ENCODE measurements at places on chromosomes 6 and 20. TPM values are rescaled to one million over a fixed set of nuclear protein-coding genes. Genes with fewer than 3 reads are reported as not detected.
A peak's percentile ranks its signal among the peaks of the same experiment; 100 is the strongest.

VSX1 gene
- 0.48 TPM for total RNA-seq

GRCh38 chr6:137136065-137136464, 37.4 kb downstream of the IL22RA2 start:
- DNase-seq, result no peak

GRCh38 chr20:51498765-51499540, 43.6 kb downstream of the NFATC2 start:
- no peak for DNase-seq

PPP1R16B gene
- total RNA-seq, result 3.4 TPM

DNA sequence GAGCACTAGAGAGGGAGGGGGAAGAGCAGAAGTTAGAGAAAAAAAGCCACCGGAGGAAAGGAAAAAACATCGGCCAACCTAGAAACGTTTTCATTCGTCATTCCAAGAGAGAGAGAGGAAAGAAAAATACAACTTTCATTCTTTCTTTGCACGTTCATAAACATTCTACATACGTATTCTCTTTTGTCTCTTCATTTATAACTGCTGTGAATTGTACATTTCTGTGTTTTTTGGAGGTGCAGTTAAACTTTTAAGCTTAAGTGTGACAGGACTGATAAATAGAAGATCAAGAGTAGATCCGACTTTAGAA, 2.0 kb downstream of the ID4 start:
- no peak for DNase-seq

GRCh38 chr6:37433657-37434271, 743 bp downstream of the CMTR1 start:
- DNase-seq, result peak; percentile 29

- DNase-seq, result peak; percentile 48
Observed at GRCh38 chr6:147651249-147652063, 143.0 kb downstream of the SAMD5 start.

GRCh38 chr20:12827816-12828385, 180.9 kb upstream of the SPTLC3 start:
- no peak for DNase-seq

- DNase-seq, result no peak
Observed at GRCh38 chr6:51913265-51913664, 174.1 kb downstream of the PKHD1 start.

PAX1 gene
- not detected for total RNA-seq

DNA sequence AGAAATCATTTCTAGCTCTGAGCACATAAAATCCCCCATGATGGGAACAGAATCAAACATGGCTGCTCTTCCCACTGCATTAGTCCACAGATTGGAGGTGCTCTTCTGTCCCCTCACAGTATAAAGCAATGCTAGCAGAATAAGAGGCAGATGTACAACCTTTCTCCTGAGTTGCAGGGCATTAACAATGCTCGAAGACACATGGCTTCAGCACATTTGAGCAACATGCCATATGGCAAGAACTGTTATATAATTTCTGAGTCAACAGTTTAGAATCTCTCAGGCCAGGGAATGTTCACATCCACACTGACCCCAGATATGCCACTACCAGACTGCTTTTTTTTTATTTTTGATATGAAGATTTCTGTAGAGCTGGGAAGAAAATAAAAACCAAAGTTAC, 119.6 kb downstream of the KIF13A start:
- DNase-seq, result no peak

TREM2 gene
- total RNA-seq, result not detected

C20orf202 gene
- total RNA-seq, result 0.25 TPM

DNA sequence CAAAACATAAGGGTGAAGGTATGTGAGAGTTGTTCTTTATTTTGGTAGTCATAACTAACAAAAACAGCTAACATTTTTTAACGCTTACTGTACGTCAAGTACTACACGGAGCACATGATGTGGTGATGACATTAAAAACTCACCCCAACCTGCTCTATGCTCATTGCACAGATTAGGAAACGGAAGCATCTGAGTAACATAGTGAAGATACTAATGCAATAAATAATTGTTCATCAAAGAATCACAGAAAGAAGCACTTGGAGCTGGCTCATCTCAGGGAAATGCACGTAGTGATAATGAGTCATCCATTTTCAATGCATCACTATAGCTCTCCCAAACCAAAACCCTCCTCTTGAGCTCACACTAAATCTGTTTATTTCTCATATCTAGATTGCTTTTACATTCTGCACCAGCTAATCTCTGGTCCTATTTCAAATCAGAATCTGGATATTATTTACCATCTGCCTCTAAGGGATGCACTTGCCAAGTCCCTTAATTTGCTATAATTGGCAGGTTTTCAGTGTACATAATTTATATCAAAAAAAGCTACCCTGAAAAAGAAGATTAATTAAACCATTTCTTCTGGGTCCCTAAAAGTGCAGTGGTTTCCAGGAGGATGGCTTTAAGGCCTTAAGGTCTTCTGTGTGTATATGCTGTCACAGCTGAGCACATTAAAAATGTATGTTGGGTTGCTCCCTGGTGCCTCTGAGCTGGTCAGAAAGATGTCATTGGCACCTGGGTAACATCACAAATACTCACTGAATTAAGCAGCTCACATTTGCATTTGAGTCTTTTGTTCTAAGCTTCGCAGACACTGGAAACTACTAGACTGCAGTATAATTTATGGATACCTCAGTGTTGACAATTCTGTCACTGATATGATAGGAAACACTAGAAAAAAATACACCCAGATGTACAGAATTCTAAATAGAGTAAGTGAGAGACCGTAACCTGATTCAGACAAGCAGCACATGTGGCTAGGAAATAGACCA, 677.4 kb upstream of the CITED2 start:
- no peak for DNase-seq

DNA sequence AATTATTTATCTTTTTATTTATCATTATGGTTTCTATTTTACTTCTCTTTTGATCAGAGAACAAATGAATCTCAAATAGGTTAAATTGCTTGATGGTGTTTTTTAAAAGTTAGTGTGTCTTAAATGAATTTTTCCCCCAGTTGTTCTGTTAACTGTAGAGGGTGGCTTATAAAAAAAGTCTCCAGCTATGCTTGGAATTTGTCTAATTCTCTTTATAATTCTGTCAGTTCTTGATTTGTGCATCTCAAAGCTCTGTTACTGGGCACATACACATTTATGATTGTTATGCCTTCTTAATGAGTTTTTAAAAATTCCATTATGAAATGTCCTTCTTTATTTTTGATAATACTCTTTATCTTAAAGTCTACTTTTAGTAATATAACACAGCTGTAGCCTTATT, 58.0 kb downstream of the LIN28B start:
- no peak for DNase-seq

PPIL6 gene
- total RNA-seq, result 3.7 TPM

DNA sequence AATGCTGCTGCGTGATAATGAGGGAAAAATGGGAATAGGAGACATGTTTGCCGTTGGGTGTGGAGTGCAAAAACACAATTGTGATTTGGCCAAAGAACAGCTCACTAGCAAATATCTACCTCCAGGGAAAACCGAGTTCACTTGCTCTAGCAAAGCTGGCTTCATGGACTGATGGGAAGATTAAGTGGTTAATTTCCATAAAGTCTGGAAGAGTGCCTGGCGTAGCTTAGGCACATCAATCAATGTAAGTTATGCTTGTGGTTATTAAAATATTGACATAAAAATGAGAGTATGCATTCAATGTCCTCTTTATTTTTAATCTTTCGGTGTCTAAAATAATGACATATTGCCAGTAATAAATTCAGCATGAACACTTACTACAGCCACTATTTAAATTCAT, 267.5 kb downstream of the SMOC2 start:
- DNase-seq, result no peak

DNA sequence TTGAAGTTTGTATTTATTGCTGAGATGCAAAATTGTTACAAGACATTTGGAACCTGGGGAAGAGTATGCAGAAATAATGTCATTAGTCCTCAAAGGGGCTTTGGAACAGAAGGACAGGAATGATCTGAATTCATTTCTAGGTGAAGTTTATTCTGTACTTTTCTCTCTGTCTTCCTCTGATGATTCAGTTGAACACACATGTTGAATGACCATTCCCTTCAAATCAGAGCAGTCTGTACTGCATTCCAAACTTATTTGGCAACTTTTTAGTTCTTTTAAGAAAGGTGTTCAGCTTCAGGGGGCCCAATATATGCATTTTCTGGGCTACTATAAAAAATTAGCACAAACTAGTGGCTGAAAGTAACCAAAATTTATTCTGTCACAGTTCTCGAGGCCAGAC, 213.9 kb upstream of the LAMP5 start:
- DNase-seq, result no peak
